ENCODE measurements at places on chromosomes 6 and 20.

GRCh38 chr6:150535818-150536220 lies 63.9 kb upstream of the PLEKHG1 start:
- DNase-seq = no peak

DNA sequence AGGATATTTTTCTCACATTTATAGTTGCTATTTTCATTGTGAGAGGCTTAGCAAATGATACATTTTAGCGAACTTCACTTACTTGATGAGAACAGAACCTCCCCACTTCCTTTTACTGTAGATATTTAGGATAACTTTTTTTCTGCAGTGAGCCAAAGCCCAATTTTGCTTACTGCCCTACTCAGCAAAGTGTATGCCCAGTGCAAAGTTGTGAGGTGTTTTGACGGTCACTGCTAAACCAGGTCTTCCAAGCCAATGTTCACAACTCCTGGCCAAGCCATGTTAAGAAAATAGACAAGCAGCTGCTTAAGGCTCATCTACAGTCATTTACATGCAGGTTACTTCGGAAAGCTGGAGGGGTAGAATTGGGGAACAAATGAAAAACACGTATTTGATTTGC lies 144.8 kb downstream of the ADGRG6 start:
- DNase-seq = no peak

- DNase-seq = no peak
These were observed 1.7 kb downstream of the FKBP5 start for GRCh38 chr6:35686873-35687555.

GRCh38 chr6:137928286-137928685 lies 61.2 kb downstream of the TNFAIP3 start:
- DNase-seq = no peak

DNA sequence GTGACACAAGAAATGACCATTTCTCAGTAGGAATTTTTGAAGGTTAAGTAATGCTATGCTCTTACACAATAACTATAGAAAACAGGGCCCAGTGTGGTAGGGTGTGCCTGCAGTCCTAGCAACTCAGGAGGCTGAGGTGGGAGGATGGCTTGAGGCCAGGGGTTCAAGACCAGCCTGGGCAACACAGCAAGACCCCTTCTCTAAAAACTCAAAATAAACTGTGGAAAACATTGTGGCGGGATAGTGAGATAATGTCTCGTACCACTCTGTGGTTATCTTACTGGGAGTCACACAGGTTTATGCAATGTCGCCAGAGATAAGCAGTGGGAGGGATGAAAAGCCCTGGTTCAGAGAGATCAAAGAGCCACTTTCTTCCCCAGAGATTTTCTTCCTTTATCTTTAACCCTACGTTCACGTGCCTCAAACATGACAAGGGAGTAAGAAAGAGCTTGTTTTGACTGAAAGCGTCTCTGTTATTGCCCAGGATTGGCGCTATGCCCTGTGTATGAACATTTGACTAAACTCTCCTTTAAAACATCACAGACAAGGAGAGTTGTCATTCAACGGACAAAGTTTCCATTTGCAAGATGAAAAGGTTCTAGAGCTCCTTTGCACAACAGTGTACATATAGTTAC lies 13.9 kb downstream of the GCM1 start:
- no peak for DNase-seq

GRCh38 chr20:164618-165017 lies 7.4 kb downstream of the DEFB127 start:
- DNase-seq = no peak

DNA sequence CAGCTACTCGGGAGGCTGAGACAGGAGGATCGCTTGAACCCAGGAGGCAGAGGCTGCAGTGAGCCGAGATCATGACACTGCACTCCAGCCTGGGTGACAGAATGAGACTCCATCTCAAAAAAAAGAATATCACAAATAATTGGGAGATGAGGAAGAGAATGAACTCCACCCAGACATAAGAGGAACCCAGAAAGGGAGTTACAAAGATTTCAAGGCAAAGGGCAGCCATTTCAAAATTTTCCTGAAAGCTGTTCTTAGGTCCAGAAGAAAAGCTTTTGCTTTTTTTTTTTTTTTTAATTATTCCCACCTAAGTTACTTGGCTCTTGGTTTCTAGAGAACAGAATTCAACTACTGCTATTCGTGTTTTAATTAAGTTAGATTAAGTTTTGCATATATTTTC lies 23.8 kb downstream of the MYB start:
- DNase-seq = no peak

Data from NCI-H510A treated with DMSO at 0.1 percent for 48 hours (cell line).